Stimulated activated CD4-positive, alpha-beta T cell treated with anti-CD3 and anti-CD28 coated beads, Interleukin-1b, Interleukin-23, amount 100 ng/mL, for 24 hours (primary cell): ENCODE measurements at places on chromosomes 5 and 9.

GRCh38 chr5:96220610-96221390 lies 212.2 kb downstream of the PCSK1 start:
- no peak for DNase-seq

DNA sequence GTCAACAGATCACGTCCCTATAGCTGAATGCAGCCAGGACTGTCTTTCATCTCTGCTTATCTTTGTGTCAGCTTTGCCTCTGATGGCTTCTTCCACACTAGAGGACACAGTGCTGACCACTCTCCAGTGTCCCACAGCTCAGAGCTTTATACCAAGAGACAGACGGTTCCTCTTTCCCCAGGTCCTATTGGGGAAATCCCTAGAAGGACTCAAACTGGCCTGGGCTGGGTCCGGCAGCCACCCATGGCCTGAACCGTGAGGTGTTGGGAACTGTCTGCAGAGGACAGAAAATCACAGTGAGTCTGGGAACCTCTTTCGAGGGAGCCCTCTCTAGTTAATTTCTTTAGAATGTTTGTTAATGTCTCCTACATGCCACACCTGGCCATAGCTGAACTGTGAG lies 68.3 kb upstream of the SHB start:
- no peak for DNase-seq

- no peak for DNase-seq
These were observed 119.5 kb downstream of the GRIA1 start for GRCh38 chr5:153610009-153610408.

- DNase-seq = no peak
These were observed 115.9 kb downstream of the PIK3R1 start for GRCh38 chr5:68331192-68332079.

DNA sequence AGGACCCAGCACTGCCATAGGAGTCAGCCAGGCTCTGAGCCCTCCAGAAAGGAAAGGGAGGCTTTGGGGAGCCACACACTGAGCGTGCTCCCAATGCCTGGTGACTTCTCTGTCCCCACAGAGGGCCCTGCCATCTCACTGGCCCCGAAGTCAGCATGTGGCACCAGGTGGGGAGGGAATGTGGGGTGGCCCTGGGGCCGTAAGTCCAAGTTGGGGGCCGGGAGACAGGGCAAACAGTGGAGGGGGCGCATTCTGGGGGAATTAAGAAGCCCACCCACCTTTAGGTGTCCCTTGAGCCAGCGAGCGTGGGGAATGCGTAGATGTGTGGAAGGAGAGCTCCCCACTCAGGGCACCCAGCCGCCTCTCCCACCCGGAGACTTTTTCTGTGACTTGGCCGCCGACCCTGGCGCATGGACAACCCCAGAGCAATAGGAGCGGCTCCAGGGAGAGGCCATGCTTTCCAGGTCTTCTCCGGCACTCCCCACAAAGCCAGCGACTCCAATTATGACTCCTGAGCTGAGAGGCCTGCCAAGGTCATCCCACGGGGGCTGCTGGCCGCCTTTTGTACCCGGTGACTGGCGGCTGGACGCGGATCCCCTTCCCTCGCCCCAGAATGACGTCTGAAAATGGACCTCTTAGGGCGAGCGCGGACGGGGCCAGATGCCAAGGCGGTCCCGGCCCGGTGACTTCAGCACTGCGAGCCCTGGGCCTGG lies 9.8 kb downstream of the IRX1 start:
- DNase-seq = no peak

DNA sequence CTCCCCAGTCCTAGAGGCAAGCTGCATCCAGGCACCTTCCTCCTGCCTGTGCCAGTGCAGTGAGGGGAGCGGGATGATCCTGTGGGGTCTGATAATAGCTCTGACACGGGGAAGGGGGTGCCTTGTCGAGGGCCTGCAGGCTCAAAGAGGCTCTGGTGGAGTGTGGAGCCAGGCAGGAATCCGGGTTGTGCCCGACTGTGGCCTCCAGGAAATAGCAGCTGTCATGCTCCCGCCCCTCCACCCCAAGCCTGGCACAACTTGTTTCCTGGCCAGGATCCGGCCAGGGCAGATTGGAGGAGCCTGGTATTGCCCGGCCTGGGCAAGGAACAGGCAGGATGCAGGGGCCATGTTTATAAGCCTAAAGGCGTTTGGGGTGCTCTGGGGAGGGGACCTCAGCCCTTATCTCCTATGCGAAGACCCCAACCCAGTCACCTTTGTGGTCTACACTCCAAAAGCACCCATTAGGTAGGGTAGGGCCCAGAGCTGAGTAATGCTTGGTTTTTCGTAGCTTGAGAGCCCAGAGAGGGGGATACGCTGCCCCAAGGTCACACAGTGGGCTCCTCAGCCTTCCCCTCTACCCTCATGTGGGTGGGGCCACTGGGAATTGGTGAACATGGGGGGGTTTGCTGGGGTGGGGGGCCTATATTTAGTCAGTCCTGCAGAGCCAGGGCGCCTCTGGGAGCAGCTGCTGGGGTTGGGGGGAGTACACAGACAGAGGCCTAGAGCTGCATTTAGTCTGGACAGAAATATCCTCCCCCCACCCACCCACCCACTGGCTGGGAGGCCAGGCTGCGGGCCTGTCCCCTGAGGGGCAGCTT lies 12.2 kb downstream of the CXXC5 start:
- no peak for DNase-seq

GRCh38 chr9:101727612-101728524 lies 10.6 kb downstream of the GRIN3A start:
- no peak for DNase-seq

- no peak for DNase-seq
These were observed 84.9 kb downstream of the SLCO4C1 start for GRCh38 chr5:102211165-102211564.

GRCh38 chr5:157107508-157107907 lies 1.3 kb downstream of the HAVCR2 start:
- no peak for DNase-seq

- no peak for DNase-seq
These were observed 78.0 kb downstream of the OSMR start for GRCh38 chr5:38923661-38924451.

GRCh38 chr5:6812800-6813731 lies 99.8 kb downstream of the TENT4A start:
- DNase-seq = no peak

GRCh38 chr5:62354028-62354874 lies 48.2 kb downstream of the KIF2A start:
- DNase-seq = no peak

DNA sequence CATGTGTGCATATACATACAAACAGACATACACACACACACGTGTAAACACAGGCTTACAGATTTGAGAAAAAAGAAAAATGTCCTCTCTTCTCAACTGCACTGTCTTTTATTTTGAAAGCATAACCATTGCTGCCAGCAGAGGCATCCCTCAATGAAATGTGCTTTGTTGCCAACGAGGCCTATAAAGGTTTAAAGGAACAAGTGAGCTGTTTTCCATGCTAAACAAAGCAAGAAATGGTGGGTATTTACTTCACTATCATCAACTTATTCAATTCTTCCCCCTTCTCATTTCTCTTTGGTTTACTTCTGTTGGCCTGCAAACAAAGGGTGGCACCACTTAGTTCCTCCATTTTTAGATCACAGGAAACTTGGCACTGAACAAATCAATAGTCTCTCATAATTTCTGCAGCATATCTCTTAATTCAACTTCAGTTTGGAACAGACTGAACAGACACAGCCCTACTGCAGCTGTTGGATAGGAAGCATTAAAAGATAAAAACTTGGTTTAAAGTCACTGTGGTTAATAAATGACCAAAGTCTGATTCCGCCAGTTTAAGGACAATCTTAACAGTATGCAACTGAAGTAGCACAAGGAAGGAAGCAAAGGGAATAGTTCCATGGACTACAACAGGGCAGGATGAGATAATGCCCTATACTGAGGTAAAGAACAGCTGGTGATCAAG lies 21.7 kb downstream of the TTC33 start:
- DNase-seq = no peak

GRCh38 chr9:37333288-37333687 lies 89.2 kb upstream of the GRHPR start:
- DNase-seq = no peak

GRCh38 chr9:126523611-126524111 lies 90.1 kb upstream of the LMX1B start:
- no peak for DNase-seq

DNA sequence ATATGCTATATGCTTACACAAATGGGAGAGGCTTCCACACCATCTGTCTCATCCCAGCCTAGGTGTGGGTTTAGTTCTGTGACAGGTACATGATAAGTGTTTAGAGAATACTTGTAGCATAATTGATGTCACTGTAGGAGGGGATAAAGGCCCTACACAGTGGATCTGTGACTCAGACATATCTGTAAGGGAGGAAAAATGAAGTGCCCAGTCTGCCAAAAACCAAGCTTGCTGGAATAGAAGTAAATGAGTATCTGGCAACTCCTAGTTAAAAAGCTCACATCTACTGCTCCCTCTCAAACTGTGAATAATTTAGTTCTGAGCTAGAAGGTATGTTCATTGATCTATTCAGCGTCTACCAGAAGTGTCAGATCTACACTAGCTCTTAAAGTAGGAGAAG lies 38.9 kb upstream of the FAM174A start:
- no peak for DNase-seq

- DNase-seq = no peak
These were observed 21.6 kb upstream of the GRPEL2 start for GRCh38 chr5:149323621-149324205.
